ENCODE measurements at places on chromosomes 13 and 19.

- no peaks in the 10 kb centered on the region for H3K27me3 ChIP-seq
- no peak overlapping the region for H3K27ac ChIP-seq
- H3K4me1 ChIP-seq: no peaks in the 10 kb centered on the region
- no peak for DNase-seq
- no peaks in the 10 kb centered on the region for H3K36me3 ChIP-seq
Measured at GRCh38 chr13:65600702-65601101, 1629.4 kb downstream of the PCDH9 start.

DNA sequence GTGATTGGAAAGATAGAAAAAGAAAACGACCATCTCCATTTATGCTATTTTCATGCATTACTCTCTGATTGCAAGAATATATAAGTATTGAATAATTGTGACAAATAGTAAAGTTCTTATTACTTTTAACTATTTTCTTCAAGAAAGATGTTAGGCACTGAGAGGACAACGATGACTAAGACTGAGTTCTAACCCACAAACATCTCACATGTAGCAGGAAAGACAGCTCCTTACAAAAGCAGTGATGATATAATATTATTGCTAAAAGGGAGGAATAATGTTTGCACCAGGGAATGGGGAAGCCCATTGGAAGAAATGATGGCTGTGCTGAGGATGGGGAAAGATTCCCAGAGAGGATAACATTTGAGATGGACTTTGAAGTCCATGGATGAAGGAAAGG, 22.6 kb downstream of the RXFP2 start:
- no peaks in the 10 kb centered on the region for H3K4me1 ChIP-seq
- no peak overlapping the region for H3K4me3 ChIP-seq
- H3K27me3 ChIP-seq: peaks cover 13% of the 10 kb centered on the region
- DNase-seq: no peak

DNA sequence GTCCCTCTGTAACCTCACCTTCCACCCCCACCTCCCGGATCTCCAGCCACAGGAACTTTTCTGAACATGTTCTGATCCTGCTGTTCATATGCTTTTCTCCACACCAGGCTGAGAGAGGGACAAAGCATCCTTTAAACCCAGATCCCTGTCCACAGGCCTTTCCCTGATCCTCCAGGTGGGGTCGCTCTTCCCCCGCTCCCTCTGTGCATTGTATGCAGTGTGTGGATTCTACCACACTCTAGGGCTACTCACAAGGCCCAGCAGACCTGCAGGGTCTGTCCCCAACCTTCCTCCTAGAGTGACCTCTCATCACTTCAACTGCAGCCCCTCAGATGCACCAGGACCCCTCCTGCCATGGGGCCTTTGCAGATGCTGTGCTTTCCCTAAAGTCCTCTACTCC, 1200.6 kb downstream of the UQCRFS1 start:
- H3K27ac ChIP-seq: no peak overlapping the region
- no peak for DNase-seq
- H3K4me3 ChIP-seq: no peak overlapping the region
- H3K4me1 ChIP-seq: no peaks in the 10 kb centered on the region
- H3K27me3 ChIP-seq: no peaks in the 10 kb centered on the region
- H3K36me3 ChIP-seq: no peaks in the 10 kb centered on the region

GRCh38 chr13:71577127-71577526, 289.9 kb downstream of the DACH1 start:
- no peak for DNase-seq
- no peaks in the 10 kb centered on the region for H3K27me3 ChIP-seq
- H3K4me3 ChIP-seq: no peak overlapping the region
- no peaks in the 10 kb centered on the region for H3K4me1 ChIP-seq
- no peak overlapping the region for H3K27ac ChIP-seq
- H3K36me3 ChIP-seq: no peaks in the 10 kb centered on the region

GRCh38 chr19:52391135-52391534, 6.5 kb upstream of the ZNF528 start:
- no peak for DNase-seq
- H3K4me1 ChIP-seq: no peaks in the 10 kb centered on the region
- H3K4me3 ChIP-seq: no peak overlapping the region
- H3K27ac ChIP-seq: no peak overlapping the region
- H3K36me3 ChIP-seq: peaks cover 25% of the 10 kb centered on the region

DNA sequence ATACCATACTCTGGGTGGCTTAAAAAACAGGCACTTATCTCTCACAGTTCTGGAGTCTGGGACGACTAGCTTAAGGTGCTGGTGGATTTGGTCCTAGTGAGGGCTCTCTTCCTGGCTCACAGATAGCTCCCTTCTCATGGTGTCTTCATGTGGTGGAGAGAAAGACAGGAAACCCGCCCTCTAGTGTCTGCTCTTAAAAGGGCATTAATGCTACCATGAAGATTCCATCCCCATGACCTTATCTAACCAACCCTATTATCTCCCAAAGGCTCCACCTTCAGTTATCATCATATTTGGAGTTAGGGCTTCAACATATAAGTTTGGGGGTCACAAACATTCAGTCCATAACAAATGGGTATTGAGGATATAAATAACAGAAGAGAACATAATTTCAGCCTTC, 139.4 kb downstream of the HS6ST3 start:
- no peak overlapping the region for H3K27ac ChIP-seq
- no peaks in the 10 kb centered on the region for H3K36me3 ChIP-seq
- no peaks in the 10 kb centered on the region for H3K4me1 ChIP-seq
- H3K4me3 ChIP-seq: no peak overlapping the region

GRCh38 chr19:3890591-3890990, 10.1 kb downstream of the ATCAY start:
- DNase-seq: no peak
- H3K4me1 ChIP-seq: no peaks in the 10 kb centered on the region
- H3K36me3 ChIP-seq: no peaks in the 10 kb centered on the region
- no peaks in the 10 kb centered on the region for H3K27me3 ChIP-seq
- H3K4me3 ChIP-seq: no peak overlapping the region

GRCh38 chr19:17248011-17248776, 2.5 kb upstream of the NR2F6 start:
- peaks cover 19% of the 10 kb centered on the region for H3K27me3 ChIP-seq
- DNase-seq: no peak
- H3K4me3 ChIP-seq: no peak overlapping the region

DNA sequence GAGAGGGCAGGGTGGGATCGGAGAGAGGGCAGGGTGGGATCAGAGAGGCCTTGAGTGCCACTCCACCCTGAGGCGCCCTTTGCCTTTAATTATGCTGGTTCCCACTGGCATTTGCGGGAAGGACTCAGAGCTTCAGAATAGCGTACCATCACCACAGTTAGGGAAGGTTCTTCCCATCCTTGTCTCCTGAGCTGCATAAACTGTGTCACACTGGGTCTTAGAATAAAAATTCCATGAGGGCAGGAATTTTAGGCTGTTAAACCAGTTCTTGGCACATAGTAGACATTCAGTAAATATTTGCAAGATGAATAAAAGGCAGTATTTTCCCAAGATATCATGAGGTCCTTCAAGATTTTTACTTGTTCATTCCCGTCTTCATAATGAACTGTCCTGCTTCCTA, 24.4 kb downstream of the PPP2R1A start:
- H3K36me3 ChIP-seq: peaks cover 73% of the 10 kb centered on the region
- no peaks in the 10 kb centered on the region for H3K27me3 ChIP-seq
- no peak overlapping the region for H3K4me3 ChIP-seq
- no peak overlapping the region for H3K27ac ChIP-seq
- H3K4me1 ChIP-seq: no peaks in the 10 kb centered on the region

DNA sequence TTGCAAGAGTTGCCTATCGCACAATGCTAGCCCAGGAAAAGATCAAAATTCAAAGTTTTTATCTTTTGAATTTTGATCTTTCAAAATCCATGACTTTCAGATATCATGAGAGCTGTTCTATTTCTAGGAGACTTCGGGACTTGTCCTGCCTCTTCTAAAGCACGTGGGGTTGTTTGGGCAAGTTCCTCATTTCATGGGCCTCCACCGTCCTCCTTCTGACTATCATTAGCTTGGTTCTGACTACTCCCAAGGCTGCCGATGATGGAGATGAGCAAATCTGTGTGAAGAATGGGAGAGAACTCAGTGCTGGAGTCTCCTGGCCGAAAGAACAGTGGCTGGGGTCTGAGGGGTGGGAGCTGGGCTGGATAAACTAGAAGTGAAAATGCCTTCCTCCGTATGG, 86.5 kb downstream of the COL4A1 start:
- H3K4me1 ChIP-seq: no peaks in the 10 kb centered on the region
- H3K4me3 ChIP-seq: no peak overlapping the region
- H3K36me3 ChIP-seq: no peaks in the 10 kb centered on the region
- DNase-seq: no peak
- H3K27ac ChIP-seq: no peak overlapping the region
- H3K27me3 ChIP-seq: peaks cover 17% of the 10 kb centered on the region

DNA sequence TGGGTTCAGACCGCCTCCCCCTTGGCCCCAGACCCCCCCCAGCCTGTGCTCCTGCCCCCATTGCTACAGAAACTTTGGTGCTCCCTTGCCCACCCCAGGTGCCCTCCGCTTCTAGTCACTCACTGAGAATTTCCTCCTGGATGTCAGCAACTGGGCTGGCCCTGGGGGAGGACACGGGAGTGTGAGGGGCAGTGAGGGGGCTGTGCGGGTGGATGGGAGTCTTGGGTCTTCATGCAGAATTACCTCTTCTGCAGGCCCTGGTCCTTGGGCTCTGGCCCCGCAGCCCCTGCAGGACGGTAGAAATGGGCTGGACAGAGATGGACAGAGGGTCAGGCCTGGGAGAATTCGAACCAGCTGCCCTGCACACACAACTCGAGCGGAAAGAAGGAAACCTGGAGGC, 4.8 kb downstream of the LILRB5 start:
- H3K27ac ChIP-seq: no peak overlapping the region
- H3K4me3 ChIP-seq: no peak overlapping the region
- H3K36me3 ChIP-seq: no peaks in the 10 kb centered on the region

DNA sequence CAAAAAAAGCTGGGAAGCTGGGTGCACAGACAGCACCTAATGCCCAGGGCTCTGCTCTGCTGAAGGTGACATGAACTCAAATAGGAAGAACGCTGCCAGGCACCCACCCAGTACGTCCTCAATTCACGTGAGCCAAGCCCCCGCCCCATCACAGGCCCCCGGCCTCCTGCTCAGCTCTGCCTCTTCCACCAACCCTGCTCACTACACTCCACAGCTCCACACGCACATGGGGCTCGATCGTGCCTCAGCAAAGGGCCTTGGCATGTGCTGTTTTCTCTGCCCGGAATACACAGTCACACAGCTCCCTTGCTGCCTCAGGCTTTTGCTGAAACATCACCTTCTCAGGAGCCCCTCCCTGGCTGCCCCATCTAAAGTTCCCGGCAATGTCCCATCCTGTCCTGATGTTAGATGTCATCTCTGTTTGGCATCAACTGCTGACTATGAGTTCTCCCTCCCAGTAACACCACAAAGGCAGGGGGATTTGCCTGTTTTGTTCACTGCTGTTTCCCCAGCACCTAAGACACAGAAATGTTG, 2.3 kb downstream of the ATP13A1 start:
- H3K4me1 ChIP-seq: peaks cover 22% of the 10 kb centered on the region
- H3K4me3 ChIP-seq: peak overlapping the region; percentile 93
- no peaks in the 10 kb centered on the region for H3K27me3 ChIP-seq
- peak overlapping the region; percentile 96 for H3K27ac ChIP-seq
- peaks cover 52% of the 10 kb centered on the region for H3K36me3 ChIP-seq

GRCh38 chr13:40172878-40173277, 493.6 kb downstream of the FOXO1 start:
- DNase-seq: no peak
- H3K27me3 ChIP-seq: no peaks in the 10 kb centered on the region
- no peak overlapping the region for H3K27ac ChIP-seq
- no peak overlapping the region for H3K4me3 ChIP-seq

GRCh38 chr19:23802290-23802689, 43.6 kb upstream of the ZNF681 start:
- peaks cover 34% of the 10 kb centered on the region for H3K4me1 ChIP-seq
- no peaks in the 10 kb centered on the region for H3K27me3 ChIP-seq
- peaks cover 15% of the 10 kb centered on the region for H3K36me3 ChIP-seq
- H3K27ac ChIP-seq: peak overlapping the region; percentile 74
- DNase-seq: no peak

DNA sequence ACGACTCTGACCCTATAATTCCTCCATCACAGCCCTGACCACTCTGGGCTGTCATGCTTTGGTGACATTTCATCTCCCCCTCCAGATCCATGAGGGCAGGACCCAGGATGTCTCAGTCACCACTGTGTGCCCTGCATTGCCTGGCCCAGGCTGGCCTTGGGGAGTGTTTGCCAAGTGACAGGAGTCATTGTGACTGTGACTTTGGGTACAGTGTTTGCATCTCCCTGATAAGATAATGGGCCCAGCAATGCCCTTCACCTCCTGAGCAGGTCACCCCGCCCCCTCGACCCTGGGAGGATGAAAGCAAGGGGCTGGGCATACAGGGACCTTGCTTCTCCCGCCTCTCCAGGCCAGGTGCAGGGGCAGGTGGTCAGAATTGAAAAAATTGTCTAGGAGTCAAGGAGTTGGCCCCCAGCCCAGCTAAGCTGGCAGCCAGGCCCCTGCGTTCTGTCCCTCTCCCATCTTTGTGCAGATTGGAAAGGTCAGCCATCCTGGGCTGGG, 5.9 kb upstream of the ATP4A start:
- DNase-seq: no peak
- H3K27me3 ChIP-seq: peaks cover 28% of the 10 kb centered on the region
- H3K4me1 ChIP-seq: peaks cover 3% of the 10 kb centered on the region
- H3K27ac ChIP-seq: no peak overlapping the region
